NCI-H2227 treated with DMSO at 0.1 percent for 48 hours (cell line): ENCODE measurements at places on chromosomes 1 and 21.

DNA sequence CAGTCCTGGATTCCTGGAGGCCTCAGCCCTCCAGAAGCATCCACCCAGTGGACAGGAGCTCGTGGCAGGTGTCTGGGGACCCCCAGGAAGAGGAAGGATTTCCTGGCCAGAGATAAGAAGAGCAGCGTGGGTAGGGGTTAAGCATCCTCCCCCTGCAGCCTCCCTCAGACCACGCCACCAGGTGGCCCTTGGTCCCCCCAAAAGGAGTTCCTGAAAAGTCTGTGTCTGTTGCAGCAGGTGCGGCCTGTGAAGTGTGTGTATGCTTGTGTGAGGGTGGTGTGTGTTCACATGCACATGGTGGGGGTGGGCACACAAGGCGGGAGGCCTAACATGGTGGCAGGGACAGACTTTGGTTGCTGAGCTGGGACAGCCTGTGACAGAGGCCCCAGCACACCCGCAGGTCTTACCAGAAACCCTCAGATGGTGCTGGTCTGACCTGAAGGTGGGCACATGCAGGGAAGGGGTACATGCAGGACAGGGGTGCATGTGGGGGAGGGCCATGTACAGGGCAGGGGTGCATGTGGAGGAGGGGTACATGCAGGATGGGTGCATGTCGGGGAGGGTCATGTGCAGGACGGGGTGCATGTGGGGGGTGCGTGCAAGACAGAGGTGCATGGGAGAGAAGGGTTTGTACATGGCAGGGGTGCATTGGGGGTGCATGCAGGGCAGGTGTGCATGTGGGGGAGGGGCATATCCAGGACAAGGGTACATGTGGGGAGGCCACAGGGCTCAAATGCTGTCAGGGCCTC, 18.2 kb upstream of the RUNX3 start:
- no peak for DNase-seq

GRCh38 chr1:213003256-213003655, 12.4 kb downstream of the ANGEL2 start:
- no peak for DNase-seq

GRCh38 chr1:31944205-31945089, 6.3 kb upstream of the PTP4A2 start:
- DNase-seq, result peak; percentile 75

- no peak for DNase-seq
Measured at GRCh38 chr1:222877854-222878253, 63.0 kb downstream of the DISP1 start.

- DNase-seq, result no peak
Measured at GRCh38 chr1:218380125-218380977, 35.2 kb downstream of the TGFB2 start.

GRCh38 chr1:41424581-41425118, 59.8 kb downstream of the EDN2 start:
- no peak for DNase-seq

DNA sequence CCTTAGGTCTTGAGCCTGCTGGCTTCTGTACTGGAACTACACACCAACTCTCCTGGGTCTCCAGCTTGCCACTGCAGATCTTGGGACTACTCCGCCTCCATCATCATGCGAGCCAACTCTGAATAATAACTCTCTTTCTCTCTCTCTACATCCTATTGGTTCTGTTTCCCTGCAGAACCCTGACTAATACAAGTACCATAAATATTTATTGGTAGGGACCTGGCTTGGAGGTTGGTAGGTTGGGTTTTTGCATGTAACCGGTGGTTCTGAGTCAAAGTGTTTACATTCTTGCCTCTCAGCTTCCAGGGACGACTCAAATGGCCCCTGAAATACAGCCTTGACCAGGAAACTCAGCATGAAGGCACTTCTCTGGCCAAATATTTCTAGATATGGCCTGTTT, 110.4 kb downstream of the KCND3 start:
- no peak for DNase-seq

DNA sequence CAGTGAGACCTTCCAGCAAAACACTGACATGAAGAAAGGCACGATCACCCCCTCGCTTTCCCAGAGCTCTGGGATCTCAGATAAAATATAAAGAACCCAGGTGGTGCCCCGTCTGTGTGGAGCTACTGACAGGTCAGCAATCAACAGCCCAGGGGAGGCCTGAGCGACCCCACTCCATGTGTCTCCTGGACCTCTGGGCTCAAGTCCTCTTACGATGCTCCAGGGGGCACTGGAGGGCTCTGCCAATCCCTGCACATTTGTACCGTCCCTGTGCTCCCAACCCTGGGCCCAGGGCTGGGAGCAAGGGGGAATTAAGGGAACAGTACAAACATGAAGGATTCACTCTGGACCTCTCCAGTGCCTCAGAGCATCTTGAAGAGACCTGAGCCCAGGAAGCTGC, 12.5 kb downstream of the S100A7A start:
- no peak for DNase-seq

DNA sequence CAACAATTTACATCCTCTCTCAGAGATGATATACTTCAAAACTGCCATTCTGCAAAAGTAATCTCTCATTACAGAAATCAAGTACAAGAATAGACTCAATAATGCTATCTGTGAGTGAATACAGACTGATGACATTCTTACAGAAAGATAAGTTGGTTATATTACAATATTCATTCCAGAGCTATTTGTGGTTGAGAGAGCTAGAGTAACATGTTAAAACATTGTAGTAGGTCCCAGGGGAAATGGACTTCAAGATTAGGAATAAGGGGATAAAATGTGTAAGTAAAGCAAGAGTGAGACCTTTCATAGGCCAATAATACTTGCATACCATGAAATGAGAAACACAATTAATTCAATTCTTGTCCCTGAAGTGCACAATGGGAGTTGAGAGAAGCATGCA, 1.5 kb downstream of the F13B start:
- no peak for DNase-seq

DNA sequence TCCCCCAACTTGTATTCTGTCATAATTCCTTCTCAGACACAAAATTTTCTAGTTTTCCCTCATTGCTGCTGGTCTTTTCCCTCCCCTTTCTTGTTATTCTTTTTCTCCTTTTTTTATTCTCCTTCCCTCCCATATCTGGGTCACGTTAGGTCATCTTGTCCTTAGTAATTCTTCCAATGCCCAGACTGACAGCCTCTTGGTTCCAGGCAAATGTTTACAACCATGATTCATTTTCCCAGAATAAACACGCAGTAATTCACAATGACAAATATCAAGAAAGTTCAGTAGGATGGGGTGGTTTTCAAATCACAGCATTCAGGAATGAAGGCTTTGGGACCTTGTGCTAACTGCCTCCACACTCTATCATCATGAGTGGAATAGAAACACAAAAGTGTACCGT, 25.2 kb downstream of the NHLH2 start:
- DNase-seq, result no peak

DNA sequence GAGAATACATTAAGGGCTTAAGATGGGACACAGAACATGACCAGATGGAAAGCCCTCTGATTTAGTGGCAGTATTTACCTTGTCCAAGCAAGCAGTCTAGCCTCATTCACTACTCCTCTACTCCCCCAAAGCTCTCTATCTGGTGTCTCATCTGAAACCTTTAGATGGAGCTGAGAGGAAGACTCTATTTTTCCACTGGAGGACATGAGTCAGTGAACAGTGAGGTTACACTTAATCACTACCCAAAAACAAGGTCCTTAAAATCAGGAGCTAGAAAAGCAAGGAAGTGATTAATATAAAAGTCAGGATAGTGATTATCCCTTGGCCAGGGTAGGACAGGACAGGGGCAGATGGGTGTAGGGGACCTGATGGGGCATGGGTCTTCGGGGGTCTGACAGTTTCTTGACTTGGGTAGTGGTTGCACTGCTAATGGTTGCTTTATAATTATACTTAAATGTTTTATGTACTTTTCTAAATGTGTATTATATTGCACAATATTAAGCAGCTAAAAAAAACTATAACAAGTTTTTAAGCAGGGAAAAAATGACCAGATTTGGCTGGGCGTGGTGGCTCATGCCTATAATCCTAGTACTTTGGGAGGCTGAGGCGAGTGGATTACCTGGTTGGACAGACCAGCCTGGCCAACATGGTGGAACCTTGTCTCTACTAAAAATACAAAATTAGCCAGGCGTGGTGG, 3.0 kb downstream of the PTPN22 start:
- no peak for DNase-seq

DNA sequence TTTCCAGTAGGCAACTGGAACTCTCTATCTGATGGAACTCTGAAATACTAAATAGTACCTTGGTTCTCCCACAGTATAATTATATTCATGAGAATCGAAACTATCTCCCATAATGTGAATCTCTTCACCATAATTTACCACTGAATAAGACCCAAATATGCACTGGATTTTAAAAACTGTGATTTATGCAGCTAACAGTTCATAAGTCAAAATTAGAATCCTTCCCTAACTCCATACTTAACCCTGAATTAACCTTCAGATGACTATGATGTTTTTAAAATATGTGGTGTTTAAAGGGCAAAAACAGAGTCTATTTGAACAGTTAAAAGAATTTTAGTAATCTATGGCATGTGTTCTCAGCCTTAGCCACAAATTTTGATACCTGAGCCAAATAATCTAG, 22.9 kb upstream of the SLC44A3 start:
- no peak for DNase-seq

DNA sequence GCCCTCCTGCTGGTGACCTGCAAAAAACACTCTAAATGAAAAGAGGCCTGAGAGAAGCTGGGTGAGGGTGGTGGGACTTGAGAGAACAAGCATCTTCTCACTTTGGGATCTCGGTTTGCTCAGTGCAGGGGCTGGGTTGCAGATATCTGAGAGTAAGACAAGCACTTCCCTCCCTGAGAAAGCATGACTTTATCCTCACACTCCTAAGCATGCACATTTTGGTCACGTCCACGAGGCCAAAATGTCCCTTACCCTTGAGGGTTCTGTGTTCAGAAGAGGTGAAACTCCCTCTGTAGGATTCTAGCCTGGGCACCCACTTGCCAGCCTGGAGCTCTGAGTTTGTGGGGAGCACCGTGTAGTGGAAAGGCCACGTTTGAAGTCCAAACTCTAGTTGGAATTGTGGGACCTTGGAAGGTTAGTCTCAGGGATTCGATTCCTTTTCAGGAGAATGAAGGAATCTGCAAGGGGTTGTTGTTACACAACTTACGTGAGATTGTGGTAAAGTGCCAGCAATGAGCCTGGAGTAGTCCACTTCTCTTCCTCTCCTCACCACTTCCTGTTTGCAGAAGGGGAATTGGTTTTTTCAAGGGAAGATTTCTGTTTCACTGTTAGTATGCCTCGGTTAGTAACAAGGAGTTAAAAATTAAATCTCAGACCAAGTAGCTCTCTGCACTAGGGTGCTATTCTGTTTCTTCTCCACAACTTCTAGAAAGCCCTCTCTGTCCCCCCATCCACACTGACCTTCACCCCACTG, 3.0 kb downstream of the FCAMR start:
- DNase-seq, result no peak

GRCh38 chr21:45134279-45135076, 60.1 kb downstream of the ADARB1 start:
- DNase-seq, result no peak
